ENCODE measurements at places on chromosomes 4 and X.

DNA sequence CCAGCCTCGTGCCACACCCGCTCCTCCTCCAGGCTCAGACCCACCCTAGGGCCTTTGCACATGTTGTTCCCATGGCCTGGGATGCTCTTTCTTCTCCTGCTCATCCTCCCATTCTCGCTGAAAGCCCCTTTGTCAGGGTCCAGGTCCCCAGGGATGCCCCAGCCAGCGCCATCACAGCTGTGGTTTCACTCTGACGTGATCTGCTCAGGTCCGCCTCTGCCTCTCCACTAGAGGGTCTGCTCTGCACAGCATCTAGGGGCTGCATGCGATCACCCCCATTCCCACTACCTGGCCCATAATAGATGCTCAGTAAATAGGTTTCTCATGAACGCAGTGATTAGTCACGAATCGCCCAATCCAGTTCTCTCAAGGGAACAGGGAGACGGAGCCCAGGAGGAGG is 222.5 kb downstream of the AFAP1 start:
- DNase-seq: no peak

GRCh38 chr4:8410641-8411271 is 29.8 kb downstream of the ACOX3 start:
- DNase-seq: peak; percentile 66

DNA sequence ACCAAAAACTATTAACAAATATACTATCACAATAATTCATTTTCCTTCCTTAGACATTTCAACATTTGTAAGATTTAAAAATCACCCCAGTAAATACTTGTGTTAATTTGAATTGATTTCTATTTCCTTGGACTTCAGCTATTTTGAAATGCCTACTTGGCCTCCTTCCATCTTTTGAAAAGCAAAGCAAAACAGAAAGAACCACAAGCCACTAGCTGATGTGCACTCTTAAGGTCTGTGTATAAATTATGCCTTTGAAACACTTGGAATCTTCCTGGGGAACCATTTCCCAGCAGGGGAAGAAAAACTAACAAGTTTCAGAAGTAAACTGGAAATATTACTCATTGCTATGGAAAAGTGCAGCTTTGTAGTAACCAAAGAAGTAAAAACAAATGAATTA is 139.8 kb downstream of the CLCN4 start:
- peak; percentile 17 for DNase-seq

- peak; percentile 42 for DNase-seq
Measured at GRCh38 chr4:90357117-90357710, 230.0 kb downstream of the CCSER1 start.

- no peak for DNase-seq
Measured at GRCh38 chrX:133633162-133633561, 217.9 kb upstream of the GPC4 start.

GRCh38 chrX:48611703-48612102 is 14.4 kb downstream of the WDR13 start:
- no peak for DNase-seq

- DNase-seq: no peak
Measured at GRCh38 chr4:47312170-47312569, 151.3 kb downstream of the COMMD8 start.

GRCh38 chr4:3145234-3145924 is 70.9 kb downstream of the HTT start:
- no peak for DNase-seq

- no peak for DNase-seq
Measured at GRCh38 chr4:762211-763190, 56.9 kb downstream of the PCGF3 start.

GRCh38 chrX:48910926-48911411 is 477 bp downstream of the SLC35A2 start:
- DNase-seq: no peak

- DNase-seq: peak; percentile 63
Measured at GRCh38 chr4:75555294-75556164, at the start of gene ODAPH. Gene ODAPH, plus strand, starts transcription at chr4:75556066. Its CDS starts 17 bp downstream, at chr4:75556083.

DNA sequence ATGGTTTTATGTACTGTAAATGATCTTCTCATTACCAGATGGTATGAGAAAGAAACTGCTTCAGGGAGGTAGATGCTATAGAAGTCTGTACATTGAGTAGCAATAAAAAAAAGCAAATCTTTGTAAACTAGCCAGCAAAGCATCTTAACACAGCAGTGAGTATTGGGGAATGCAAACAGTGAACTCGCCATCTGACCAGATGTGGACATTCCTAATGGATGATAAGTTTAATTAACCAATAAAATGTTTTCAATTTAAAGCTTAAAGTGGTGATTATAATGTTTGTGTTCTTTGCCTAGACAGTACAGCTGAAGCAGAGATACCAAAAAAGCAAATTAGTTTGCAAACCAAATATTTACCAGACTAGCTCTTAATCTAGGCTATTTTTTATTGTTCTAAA is 1144.2 kb downstream of the FAT4 start:
- DNase-seq: no peak

- DNase-seq: no peak
Measured at GRCh38 chr4:118770741-118771187, 65.2 kb downstream of the SEC24D start.

- DNase-seq: no peak
Measured at GRCh38 chr4:16205298-16206164, 20.7 kb downstream of the TAPT1 start.

DNA sequence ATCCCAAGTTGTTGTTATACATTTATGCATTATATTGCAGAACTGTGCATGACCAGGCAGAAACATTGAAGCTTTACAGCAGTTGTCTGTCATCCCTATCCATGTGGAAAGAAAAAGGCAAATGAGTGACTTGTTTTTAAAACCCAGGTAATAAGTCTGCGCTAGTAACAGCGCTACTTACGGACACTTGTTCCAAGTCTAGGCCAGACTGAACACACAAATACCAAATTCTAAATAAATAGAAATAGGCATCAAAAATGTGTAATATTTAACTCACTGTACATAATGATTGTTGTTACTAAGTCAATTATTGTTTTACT is 548 bp upstream of the MAML3 start:
- no peak for DNase-seq

- no peak for DNase-seq
Measured at GRCh38 chrX:153877571-153878261, 8.3 kb downstream of the L1CAM start.

DNA sequence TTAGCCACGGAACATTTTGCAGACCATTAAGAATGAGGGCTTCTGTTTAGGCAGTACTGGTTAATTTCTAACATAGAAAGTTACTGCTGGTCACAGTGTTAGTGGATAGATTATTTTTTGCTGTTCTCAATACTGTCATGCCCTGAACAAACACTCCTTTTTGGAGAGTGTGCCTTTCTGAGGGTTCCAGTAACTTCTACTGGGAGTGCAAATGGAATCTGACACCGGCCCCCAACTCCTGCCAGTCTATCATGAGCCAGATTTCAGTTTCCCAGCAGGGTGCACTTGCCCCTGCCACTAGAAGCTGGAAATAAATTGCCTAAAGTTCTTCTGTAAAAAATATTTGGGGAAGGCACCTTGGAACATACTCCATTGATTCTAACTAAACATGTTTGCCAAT is 224.4 kb upstream of the GPC4 start:
- no peak for DNase-seq

- no peak for DNase-seq
Measured at GRCh38 chrX:15398874-15399273, 14.7 kb upstream of the VEGFD start.

- DNase-seq: no peak
Measured at GRCh38 chrX:63664741-63665140, 120.3 kb downstream of the ARHGEF9 start.

GRCh38 chr4:98193459-98194105 is 50.3 kb upstream of the STPG2 start:
- no peak for DNase-seq

DNA sequence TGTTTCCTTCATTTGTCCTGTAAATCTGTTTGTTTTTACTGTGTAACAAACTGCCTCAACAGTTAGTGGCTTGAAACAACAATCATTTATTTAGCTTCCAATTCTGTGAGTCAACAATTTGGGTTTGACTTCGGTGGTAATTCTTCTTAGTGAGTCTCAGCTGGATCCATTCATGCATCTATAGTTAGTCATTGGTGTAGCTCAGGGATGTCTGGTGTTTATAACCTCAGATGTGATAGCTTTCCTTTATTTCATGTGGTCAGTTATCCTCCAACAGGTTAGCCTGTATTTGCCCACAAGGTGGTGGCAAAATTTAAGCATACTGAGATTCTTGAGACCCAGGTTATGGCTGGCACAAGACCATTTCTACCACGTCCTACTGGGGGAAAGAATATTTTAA is 1267.2 kb downstream of the RAPGEF2 start:
- DNase-seq: peak; percentile 11

DNA sequence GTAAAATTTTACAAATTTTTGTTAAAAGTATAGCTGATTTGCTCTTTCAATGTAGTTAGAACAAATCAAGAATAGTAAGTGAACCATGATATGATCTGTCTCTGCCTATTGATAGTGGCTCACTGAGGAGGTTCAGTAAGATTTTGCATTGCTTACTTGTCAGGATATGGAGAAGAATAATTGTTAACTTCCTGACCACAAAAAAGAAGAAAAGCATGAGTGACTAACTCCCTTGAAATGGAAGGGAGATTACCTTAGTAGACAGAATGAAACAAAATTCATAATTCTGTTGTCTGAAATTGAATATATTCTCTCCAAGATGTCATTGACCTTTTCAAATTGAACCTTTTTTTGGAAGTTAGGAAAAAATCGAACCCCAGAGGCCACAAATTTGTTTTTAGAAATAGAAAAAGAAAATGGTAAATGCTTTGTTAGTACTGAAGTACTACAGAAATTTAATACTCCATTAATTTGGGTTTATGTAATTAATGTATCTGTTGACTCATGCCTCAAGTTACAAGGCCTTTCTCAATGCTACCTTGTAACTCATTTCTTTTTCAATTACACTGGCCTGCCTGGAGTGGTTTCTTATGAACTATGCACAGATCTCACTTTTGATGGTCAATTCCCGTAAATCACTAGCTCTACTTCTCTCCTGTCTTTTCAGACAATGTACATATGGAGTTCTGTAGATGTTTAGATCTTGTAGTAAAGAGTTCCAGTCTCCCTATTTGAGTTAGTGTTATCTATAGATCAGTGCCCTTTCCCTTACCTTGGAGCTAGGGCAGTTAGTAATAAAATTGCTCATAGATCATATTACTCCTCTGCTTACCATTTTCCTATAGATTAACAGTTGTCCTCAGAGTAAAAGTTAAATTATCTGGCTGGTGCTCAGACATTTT is 139.3 kb downstream of the TLL1 start:
- peak; percentile 23 for DNase-seq

DNA sequence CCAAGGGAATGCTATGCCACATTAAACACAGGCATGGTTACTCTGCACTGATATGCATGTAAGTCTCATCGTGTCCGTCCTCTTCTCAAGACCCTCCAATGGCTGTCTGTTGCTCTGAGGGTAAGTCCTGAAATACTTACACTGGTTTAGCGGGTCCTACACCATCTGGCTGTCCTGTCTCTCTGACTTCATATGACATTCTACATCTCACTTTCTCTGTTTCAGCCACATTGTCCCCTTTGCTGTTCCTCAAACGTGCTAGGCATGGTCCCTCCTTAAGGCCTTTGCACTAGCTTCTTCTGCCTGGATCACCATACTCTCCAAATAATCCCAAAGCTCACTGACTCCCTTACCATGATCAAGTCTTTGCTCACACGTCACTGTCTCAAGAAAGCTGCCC is 131.4 kb downstream of the PALLD start:
- no peak for DNase-seq

- no peak for DNase-seq
Measured at GRCh38 chrX:111881715-111882114, 5.7 kb downstream of the TRPC5OS start.

DNA sequence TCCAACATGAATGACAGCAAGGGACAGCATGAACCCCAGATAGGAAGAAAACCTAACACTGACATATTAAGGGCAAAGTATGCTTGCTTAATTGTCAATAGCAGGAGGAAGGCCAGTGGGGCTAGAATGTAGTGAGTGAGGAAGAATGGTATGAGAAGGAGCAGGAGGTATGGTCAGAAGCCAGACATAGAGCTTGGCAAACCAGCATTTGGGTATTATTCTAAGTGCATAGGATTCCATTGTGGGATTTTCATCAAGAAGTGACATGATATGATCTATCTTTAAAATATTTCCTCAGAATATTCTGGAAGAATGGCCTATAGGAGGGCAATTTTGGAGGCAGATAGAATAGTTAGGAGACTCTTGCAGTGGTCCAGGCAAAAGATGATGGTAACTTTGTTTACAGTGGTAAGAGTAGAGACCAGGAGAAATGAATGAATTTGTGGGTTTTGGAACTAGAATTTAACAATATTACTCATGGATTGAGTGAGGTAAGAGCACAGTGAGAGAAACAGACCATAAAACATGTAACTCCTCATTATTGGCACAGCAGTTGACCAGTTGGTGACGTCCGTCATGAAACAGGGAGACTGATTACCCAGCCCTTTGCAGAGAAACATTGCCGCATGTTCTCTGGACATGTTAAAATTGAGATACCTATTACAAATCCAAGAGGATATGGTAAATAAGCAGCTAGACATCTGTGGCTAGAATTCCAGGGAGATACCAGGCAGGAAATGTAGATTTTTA is 246.5 kb upstream of the HS3ST1 start:
- DNase-seq: no peak

- DNase-seq: peak; percentile 45
Measured at GRCh38 chrX:150504397-150505182, 63.8 kb upstream of the MTM1 start.

GRCh38 chrX:22193851-22194659 is 78.7 kb upstream of the CBLL2 start:
- no peak for DNase-seq

DNA sequence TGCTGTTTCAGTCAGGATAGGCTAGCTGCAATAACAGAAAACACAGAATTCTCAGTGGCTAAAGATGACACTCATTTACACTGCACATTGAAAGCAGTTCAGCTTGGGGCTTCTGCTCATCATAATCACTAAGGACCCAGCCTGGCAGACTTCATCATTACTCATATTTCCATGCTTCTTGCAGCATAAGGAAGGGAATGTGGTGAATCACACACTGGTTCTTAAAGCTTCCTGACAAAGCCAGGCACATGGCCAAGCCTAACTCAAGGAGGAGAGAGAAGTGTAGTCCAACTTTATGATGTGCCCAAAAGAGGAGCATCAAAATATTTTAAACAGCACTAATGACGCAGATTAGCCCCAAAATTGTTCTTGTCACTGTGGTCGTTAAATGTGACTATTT is 186.5 kb downstream of the BANK1 start:
- peak; percentile 92 for DNase-seq

- DNase-seq: no peak
Measured at GRCh38 chr4:38684271-38684670, 20.3 kb downstream of the KLF3 start.

DNA sequence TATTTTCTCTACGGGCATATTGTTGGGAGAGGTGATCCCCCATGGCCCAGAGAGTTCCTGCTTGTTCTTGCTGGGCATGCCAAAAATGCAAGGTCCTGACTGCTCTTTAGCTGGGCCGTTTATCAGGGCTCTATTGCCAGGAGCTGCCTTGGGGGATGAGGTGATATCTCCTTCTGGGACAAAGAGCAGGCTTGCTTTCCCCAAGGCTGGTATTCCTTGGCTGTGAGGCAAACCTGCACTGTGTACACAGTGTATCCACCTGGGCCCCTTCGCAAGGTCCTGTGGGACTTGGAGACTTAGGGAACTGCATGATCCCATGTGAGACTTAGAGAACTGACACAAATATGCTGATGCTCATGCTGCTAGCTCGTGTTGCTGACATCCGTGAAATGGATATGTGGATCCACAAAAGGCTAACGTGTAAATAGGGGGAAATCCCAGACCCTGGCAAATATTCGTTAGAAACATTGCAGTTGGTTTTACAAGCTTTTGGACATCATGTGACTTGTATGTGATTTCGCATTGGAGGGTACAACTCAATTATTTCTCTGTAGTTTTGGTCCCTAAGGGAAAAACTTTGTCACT is 24.4 kb upstream of the ZFX start:
- no peak for DNase-seq

Data from A172 (cell line).